ENCODE measurements at places on chromosomes 6 and 20.

GRCh38 chr6:158910484-158911440 is 89.2 kb downstream of the RSPH3 start:
- H3K27me3 ChIP-seq = no peaks in the 10 kb centered on the region
- peaks cover 29% of the 10 kb centered on the region for H3K4me1 ChIP-seq
- peak overlapping the region; percentile 57 for H3K4me3 ChIP-seq
- DNase-seq = no peak
- peaks cover 4% of the 10 kb centered on the region for H3K36me3 ChIP-seq

DNA sequence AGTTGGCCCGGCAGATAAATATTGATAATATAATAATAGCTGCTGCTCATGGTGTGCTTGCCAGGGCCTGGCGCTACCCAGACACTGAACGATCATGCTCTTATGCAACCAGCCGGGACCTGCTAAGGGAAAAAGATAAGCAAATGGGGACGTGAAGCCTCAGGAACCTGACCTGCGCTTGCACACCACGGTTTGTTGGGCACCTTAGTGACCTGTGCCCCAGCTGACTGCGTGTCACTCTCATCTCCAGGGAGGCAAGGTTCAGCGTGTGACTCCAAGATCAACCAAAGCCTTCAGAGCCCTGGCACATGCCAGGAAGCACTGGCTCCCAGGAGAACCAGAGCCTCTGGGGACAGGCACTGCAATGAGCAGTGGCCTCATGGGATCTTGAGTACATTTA is 111.1 kb downstream of the AGPAT4 start:
- peaks cover 2% of the 10 kb centered on the region for H3K36me3 ChIP-seq
- no peak for DNase-seq
- H3K4me3 ChIP-seq = no peak overlapping the region
- no peaks in the 10 kb centered on the region for H3K27me3 ChIP-seq
- peaks cover 1% of the 10 kb centered on the region for H3K4me1 ChIP-seq
- no peak overlapping the region for H3K27ac ChIP-seq

DNA sequence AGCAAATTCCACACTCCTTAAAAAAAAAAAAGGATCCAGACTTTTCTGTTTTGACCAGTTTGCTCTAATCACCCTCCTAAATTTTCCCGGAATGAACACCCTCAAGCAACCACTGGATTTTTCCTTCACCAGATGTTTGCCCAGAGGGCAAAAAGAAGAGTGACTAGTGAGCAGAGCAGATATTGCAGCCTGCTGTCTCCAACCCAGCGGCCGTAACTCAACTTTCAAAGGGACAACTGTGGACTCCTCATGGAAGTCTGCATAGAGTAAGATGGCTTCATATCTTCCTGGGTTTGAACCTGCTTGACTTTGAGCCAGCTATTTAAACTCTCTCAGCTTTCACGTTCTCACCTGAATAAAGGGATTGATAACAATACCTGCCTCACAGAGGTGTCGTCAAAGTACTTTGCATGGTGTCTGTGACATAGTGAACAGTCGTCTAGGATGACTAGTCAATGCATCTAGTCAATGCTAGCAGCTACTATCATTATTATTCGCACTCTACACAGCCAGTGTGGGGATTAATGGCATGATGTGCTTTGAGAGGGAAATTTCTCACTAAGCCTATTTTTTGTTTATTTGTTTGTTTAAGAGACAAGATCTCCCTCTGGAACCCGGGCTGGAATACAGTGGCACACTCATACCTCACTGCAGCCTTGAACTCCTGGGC is 92.2 kb upstream of the HIVEP1 start:
- H3K36me3 ChIP-seq = no peaks in the 10 kb centered on the region
- no peak overlapping the region for H3K27ac ChIP-seq
- H3K27me3 ChIP-seq = no peaks in the 10 kb centered on the region
- DNase-seq = no peak

GRCh38 chr6:99282479-99283062 is 66.9 kb downstream of the FAXC start:
- H3K36me3 ChIP-seq = no peaks in the 10 kb centered on the region
- no peak for DNase-seq
- no peak overlapping the region for H3K27ac ChIP-seq
- H3K27me3 ChIP-seq = peaks cover 18% of the 10 kb centered on the region
- no peak overlapping the region for H3K4me3 ChIP-seq

- no peaks in the 10 kb centered on the region for H3K4me1 ChIP-seq
- H3K4me3 ChIP-seq = no peak overlapping the region
- no peak overlapping the region for H3K27ac ChIP-seq
Observed at GRCh38 chr6:127618729-127619128, 41.8 kb downstream of the C6orf58 start.

DNA sequence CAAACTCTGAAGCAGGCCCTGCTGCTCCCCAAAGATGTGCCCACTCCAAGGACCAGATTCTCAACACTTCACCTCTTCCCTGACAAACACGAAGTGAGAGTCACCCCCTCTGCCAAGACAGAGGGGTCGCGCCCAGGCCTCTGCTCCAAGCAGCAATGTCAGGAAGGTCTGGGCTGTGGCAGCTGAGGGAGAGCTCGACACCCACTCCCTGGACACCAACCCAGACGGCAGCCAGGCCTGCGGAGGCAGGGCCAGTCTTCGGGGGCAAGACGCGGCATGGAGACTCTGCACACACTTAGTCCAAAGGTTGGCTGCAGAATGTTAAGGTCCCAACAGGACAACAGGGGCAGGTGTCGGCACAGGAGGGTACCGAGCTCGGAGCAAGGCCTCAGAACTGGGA is 144.2 kb downstream of the DLL1 start:
- no peak for DNase-seq
- peaks cover 54% of the 10 kb centered on the region for H3K4me1 ChIP-seq
- peaks cover 12% of the 10 kb centered on the region for H3K36me3 ChIP-seq
- H3K4me3 ChIP-seq = peak overlapping the region; percentile 79
- H3K27ac ChIP-seq = peak overlapping the region; percentile 97

- no peaks in the 10 kb centered on the region for H3K27me3 ChIP-seq
- H3K4me1 ChIP-seq = peaks cover 1% of the 10 kb centered on the region
- H3K27ac ChIP-seq = no peak overlapping the region
- no peak for DNase-seq
Observed at GRCh38 chr6:143187238-143187923, 126.7 kb downstream of the AIG1 start.

- no peak overlapping the region for H3K27ac ChIP-seq
- H3K4me1 ChIP-seq = peaks cover 22% of the 10 kb centered on the region
- H3K27me3 ChIP-seq = no peaks in the 10 kb centered on the region
- DNase-seq = no peak
- H3K36me3 ChIP-seq = peaks cover 2% of the 10 kb centered on the region
Observed at GRCh38 chr6:135230711-135231468, 49.8 kb downstream of the MYB start.
